ENCODE measurements at places on chromosomes 12 and 14.

DNA sequence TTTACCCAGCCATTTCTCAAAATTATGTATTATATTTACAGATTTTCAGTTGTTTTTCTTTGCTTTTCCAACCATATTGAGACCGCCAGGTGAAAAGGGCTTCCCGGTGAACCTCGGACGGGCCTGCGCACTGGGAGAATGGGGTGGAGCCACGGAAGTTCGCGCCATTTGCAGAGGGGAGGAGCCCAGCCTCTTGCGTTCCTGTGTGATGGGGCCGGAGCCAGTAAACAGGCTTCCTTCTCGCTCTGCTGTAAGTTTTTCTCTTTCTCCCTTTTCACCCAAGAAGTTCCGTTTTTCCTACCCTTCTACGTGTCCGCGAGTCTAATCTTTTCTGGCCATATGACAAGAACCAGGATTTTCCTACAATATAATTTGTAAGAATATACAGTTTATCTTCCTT, 1108.8 kb upstream of the SEL1L start:
- DNase-seq = no peak

GRCh38 chr12:99372257-99372920, 275.2 kb upstream of the GARIN6 start:
- no peak for DNase-seq

- no peak for DNase-seq
Observed at GRCh38 chr14:53295985-53296582, 143.0 kb upstream of the DDHD1 start.

GRCh38 chr14:98928418-98928817, 343.6 kb downstream of the BCL11B start:
- DNase-seq = no peak

Measured in stimulated activated CD4-positive, alpha-beta T cell treated with anti-CD3 and anti-CD28 coated beads, TNF-alpha, amount 100 ng/mL, for 24 hours (primary cell).